Activated CD4-positive, alpha-beta T cell treated with anti-CD3 and anti-CD28 coated beads for 4 hours (primary cell): ENCODE measurements at places on chromosomes 4 and X.

- DNase-seq = no peak
Observed at GRCh38 chrX:131703646-131704045, 159.8 kb downstream of the OR13H1 start.

DNA sequence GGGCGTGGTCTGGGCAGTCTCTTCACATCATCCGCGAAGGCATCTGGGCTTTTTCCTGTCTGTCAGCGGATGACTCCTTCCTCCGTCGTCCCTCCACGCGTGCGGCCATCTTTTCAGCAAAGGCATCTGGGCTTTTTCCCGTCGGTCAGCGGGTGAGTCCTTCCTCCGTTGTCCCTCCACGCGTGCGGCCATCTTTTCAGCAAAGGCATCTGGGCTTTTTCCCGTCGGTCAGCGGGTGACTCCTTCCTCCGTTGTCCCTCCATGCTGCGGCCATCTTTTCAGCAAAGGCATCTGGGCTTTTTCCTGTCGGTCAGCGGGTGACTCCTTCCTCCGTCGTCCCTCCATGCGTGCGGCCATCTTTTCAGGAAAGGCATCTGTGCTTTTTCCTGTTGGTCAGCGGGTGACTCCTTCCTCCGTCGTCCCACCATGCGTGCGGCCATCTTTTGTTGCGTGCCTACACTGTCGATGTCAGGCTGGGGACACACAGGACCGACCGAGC is 12.3 kb upstream of the TMEM271 start:
- DNase-seq = no peak

DNA sequence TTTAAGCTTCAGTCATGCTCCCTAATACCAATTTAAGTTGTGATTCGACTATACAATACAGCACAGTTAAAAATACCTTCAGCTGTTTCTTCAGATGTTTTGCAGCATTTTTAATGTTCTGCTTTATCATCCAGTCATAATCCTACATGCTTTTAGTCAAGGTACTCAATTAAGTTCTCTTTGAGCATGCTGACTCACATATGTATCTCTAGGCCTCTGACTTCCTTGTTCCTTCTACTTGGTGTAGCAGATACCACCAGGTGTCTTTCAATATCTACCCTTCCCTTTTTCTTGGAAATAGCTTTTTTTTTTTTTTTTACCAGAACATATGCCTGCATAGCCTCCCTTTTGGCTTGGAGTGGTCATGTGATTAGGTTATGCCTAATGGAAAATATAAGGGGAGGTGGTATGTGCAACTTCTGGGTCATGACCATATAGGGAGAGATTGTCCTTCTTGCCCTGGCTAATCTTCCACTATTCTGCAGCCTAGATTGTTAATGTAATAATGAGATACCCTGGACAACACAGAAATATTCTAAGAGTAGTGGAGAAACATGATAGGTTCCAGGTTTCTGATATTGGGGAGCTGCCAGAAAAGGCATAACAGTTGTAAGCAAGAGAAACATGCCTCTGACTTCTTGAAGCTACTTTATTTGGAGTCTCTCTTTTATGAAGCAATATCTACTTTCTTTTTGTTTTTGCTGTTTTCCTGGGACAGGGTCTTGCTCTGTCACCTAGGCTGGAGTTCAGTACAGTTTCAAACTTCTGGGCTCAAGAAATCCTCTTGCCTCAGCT is 737.2 kb upstream of the SLIT2 start:
- no peak for DNase-seq

- DNase-seq = no peak
Observed at GRCh38 chr4:149884529-149885181, 69.0 kb upstream of the IQCM start.

DNA sequence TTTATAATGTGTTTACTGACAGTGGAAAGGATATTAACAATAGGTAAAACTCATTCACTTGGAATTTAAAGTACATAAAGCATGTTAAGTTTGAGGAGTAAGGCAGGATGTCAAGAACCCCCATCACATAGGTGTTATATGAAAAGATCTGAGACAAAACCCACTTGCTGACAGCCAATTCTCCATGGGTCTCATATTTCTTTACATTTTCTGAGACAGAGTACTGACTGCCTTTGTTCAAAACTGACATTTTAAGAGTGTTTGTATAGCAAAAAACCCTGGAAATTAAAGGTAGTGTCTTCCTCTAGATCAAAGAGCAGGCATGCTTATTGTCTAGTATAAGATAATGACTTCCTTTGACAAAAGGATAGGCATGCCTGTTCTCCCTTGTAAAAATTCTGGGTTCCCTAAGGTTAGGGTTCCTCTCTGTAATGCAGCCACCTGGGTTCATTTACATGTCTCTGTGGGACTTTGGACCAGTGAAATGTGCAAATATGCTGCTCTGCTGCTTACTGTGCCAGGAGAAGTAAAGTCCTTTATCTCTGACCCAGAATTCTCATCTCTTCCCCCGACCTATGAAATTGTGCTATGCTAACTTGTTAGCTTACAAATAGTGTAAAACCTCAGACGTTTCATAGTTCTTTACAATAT is 123.6 kb downstream of the PCDH18 start:
- no peak for DNase-seq

GRCh38 chrX:64456828-64457227 is 61.6 kb upstream of the MTMR8 start:
- no peak for DNase-seq

DNA sequence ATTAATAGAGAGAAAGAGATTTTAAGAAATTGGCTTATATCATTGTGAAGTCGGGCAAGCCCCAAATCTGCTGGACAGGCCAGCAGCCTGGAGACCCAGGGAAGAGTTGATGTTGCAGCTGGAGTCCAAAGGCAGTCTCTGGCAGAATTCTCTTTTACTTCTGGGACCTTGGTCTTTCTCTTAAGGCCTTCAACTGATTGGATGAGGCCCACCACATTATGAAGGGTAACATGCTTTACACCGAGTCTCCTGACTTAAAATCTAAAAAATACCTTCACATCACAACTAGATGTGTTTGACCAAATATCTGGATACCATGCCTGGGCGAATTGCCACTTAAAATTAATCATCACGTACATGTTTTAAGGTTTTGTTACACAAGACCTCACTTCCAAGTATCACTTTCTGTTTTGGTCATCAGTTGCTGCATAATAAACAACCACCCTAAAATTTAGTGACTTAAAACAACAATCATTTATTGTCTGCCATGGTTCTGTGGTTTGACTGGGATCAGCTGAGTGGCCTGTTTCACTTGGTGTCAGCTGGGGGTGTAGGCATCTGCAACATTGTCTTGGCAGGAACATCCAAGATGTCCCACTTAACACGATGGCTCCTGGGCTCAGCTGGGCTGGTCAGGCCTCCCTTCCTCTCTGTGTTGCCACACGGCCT is 3.4 kb downstream of the CD38 start:
- no peak for DNase-seq

DNA sequence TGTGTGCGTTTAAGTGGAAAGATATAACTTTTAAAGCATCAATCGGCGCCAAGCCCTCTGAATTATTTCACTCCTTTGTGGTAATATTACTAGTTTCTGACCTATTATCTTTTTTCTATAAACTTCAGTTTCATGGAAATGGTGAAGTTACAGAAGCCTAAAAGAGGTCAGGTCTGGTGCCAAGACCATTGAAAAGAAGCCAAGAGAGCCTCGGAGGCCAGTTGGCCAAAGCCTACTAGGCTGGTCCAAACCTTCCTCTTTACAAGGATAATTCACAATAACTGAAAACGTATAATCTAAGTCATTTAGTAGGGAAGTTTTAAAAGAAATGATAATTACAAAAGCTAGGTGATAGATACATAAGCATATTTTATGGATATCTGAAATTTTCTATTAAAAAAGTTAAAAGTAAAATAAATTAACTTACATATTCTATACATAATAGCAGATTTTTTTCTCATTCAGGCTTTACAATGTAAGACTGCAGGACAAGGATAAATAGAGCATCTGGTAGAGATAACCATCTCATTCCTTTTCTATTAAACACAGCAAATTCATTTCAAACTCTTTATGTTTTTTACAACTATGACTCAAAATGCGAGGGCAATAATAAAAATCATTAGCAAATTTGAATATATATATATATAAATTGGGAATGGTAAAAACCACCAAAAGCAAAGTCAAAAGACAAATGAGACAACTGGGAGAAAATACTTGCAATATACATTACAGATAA is 49.2 kb downstream of the WDFY3 start:
- DNase-seq = no peak

DNA sequence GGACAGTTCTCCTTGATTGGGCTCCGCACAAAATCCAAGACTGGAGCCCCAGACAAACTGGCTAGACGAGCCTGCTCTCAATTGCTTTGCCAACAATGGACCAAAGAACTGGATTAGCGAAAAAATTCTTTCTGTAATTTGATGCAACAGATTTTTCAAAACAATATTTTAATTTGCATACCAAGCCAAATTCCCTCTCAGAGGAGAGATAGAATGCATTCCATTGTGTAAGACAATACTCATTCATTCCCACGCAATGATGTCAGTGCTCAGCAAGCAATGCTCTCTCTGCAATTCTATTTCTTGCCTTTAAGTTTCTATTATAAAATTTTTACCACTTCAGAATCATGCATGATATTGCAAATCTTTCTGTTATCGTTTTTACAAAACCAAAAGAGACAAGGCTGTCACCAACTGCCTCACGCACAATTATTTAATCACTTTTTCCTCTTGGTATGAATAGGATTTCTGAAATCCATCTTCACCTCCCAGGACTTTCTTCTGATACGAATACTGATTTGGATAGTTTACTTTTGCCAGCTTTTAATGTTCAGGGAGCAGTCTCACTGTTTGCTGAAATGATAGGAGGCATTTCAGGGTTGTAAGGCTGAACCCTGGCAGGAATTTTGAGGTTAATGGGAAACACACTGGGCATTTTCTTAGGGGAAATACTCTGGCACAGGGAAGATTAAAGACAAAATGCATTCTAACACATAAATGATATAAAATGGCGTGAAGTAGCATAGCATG is 46.1 kb upstream of the HCCS start:
- no peak for DNase-seq

DNA sequence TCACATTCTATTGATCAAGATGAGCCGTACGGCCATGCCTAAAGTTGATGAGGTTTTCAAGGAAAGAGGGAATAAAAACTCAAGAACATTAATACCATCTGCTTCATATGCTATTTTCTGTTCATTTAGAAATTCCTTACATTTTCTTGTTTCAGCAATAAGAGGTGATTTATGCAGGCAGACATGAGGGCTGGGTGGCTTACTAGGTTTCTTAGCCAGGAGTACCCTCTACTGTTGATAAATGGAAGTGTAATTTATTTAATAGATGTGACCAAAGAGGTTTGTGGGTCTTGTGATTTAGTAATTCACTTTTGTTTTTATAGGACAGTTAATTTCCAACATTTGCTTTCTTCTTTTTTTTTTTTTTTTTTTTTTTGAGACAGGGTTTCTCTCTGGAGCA is 6.4 kb upstream of the SMIM9 start:
- no peak for DNase-seq

DNA sequence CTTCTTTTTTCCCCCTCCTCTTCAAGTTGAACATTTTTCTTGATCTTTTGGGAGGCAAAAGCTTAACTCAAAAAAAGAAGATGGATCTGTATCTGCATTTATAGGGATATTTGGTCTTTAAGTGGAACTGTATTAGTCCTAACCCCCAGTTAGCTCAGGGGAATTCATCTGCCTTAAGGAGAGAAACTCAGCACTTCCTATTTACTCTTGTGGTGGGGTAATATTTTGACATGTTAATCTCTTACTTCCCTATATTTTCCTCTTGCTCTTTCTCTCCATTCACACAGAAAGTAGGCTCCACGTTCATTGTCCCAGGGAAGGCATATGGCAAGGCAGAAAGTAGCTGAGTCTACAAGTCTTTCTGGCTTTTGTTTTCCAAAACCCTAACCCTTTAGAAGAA is 5.3 kb downstream of the LRRC66 start:
- no peak for DNase-seq

- no peak for DNase-seq
Observed at GRCh38 chrX:69429339-69430015, 74.6 kb upstream of the NALF2 start.

DNA sequence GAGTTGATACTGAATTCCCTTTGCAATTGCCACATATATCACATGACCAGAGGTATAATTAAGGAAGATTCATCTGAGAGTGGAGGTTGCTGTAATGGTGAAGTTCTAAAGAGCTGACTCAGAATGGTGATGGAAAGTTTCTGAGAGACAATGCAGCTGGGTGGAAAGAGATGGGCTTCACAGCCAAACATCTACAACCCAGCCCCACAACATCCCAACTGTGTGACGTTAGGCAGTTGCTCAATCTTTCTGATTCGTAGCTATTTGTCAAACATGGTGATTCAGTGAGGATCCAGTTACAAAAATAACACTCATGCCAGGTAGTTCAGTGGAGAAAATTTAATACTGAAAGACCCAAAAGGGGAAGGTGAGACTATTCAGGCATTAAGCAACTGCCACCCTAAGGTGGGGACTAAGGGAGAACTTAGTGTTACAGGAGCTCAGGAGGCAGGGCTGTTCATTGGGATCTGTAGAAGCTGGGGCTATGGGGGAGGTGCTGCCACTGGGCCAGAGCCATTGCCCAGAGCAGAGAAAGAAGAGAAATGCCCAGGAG is 6.9 kb upstream of the AFF1 start:
- peak; percentile 5 for DNase-seq

DNA sequence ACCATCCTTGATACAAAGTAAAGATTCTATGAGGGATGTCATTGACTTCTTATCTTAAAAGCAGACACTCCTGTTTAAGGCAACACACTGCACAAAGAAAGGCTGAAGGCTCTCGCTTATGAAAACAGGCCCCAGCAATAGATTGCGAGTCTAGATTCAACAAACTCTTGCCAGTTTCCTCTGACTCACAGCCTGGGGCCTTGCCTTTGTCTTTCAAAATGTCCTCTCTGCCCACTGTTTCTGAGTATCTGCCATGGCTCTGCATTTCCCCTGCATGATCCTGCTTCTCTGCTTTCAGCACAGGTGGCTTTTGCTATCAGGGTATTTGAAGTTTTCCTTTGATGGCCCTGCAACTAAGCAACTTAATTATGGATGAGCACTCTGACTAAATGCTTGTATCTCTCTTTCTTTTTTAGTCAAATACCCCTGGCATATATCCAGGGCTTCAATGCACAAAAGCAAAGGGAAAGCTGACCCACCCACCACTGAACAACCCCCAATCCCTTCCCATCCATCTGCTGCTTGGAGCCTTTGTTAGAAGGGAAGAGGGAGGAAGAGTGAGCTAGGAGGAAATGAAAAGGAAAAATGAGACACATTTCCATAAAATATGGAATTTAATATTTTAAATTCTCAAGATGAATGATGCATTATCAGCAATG is 32.2 kb downstream of the NDP start:
- no peak for DNase-seq

DNA sequence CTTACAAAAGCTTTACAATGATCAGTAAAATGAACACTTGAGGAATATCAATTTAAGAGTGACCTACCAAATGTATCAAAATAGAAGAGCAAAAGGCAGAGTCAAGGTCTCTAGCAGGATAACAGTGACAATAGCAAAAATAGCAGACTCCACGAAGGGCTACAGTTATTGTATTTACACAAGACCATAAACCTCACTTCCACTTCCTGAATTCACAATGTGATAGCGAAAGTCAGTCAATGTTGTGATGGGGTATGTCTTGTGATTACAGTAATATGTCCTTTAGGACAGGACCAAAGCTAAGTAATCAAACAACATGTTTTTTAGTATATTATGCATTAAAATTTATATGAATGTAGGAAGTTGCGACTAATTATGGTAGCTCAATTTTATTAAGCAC is 139.6 kb downstream of the IQCM start:
- no peak for DNase-seq

- DNase-seq = no peak
Observed at GRCh38 chrX:132858018-132858417, 100.4 kb downstream of the HS6ST2 start.
